ENCODE measurements at places on chromosomes 11 and 22. TPM values are rescaled to one million over a fixed set of nuclear protein-coding genes. Genes with fewer than 3 reads are reported as not detected.

- no peak overlapping the region for H3K27ac ChIP-seq
- no peak overlapping the region for H3K4me3 ChIP-seq
- peaks cover 20% of the 10 kb centered on the region for H3K4me1 ChIP-seq
- no peak for DNase-seq
These were observed 173.5 kb upstream of the CTSC start for GRCh38 chr11:88511006-88511405.

DNA sequence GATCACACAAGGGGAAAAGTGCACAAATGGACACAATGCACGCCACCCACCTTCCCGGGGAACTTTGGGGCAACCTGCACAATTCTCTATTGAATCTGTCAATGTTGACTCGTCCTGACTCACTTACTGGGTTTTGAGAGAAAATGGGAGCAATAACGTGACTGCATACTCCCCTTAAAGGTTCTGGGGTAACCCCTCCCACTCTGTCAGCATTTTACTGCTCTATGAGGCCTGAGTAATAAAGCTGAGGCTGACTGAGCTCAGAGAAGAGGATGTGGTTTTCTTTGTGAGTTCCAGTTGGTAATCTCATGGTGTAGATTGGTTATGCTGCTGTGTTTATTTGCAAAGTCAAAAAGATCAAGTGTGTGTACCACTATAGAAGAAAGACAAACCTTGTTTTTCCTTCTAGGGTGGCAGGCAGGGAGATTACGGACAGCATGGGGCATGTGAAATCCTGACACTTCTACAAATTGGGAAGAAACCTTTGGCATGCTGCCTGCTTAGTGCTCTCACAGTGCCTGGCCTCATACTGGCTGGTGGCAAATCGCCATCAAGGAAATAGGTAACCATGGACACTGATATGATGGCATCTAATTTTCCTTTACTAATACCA, 16.1 kb upstream of the APOA1 start:
- DNase-seq = peak; percentile 81
- peaks cover 79% of the 10 kb centered on the region for H3K4me1 ChIP-seq

MIAT gene
- not detected for polyA plus RNA-seq

DNA sequence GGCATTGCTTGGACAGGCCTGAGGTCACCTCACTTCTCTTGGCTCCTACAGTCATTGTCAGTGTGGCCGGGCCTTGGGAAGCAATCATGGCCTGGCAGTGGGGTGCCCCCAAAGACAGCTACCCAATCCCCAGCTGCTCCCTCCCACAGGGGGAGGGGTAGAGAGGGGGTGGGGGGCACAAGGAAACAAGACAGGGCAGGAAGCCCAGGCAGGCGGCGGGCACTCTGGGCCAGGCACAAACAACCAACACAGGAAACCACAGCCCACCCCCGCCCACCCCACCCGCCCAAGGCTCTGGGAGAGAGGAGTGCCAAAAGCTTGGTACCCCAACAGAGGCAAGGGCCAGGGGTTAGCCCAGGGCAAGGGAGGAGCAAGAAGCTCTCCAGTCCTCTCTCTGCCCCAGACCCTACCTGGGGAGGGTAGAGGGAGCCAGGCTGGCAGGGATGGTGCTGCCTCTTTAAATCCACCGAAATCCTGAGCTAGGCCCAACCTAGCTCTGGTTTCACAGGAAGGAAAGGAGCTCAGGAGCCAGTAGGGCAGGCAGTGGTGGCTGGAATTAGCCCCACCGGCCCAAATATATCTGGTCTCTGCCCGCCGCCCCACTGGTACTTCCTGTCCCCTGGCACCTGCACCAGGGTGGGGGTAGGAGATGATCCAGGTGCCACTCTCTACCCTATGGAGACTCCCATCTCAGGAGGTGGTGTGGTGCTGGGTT, 12.2 kb downstream of the BCL9L start:
- H3K27me3 ChIP-seq = peaks cover 30% of the 10 kb centered on the region
- peaks cover 88% of the 10 kb centered on the region for H3K4me1 ChIP-seq
- peak; percentile 80 for DNase-seq
- peak overlapping the region; percentile 100 for H3K27ac ChIP-seq

ALG8 gene
- 55.3 TPM for polyA plus RNA-seq

MPZL2 gene
- polyA plus RNA-seq = 1.5 TPM

DNA sequence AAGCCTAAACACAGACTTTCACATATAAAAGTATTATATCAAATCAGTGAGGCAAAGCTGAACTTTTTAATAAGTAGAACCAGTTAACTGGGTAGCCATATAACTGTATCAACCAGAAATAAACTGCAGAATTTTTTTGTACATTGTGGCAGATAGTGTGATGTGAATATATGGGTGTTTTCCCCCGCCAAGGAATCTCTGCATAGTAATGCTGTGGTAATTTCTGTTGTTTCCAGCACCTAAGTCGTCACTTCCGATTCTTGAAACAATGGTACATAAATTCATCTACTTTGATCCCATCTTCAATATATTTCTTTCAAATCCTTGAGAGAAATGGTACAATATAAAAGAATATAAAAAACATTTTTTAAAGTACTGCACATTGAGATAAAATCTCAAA, 39.6 kb downstream of the NARS2 start:
- no peak for DNase-seq
- peaks cover 14% of the 10 kb centered on the region for H3K36me3 ChIP-seq
- no peaks in the 10 kb centered on the region for H3K4me1 ChIP-seq
- no peak overlapping the region for H3K4me3 ChIP-seq
- H3K27ac ChIP-seq = no peak overlapping the region
- no peaks in the 10 kb centered on the region for H3K27me3 ChIP-seq

GRCh38 chr11:121889931-121890330, 226.1 kb downstream of the BLID start:
- H3K4me1 ChIP-seq = no peaks in the 10 kb centered on the region
- H3K36me3 ChIP-seq = no peaks in the 10 kb centered on the region
- no peak overlapping the region for H3K4me3 ChIP-seq
- no peak overlapping the region for H3K27ac ChIP-seq
- peaks cover 4% of the 10 kb centered on the region for H3K27me3 ChIP-seq

GRCh38 chr11:121800731-121801393, 315.2 kb downstream of the BLID start:
- peaks cover 6% of the 10 kb centered on the region for H3K36me3 ChIP-seq
- H3K4me3 ChIP-seq = no peak overlapping the region
- DNase-seq = no peak
- H3K4me1 ChIP-seq = no peaks in the 10 kb centered on the region

- H3K36me3 ChIP-seq = no peaks in the 10 kb centered on the region
- peaks cover 13% of the 10 kb centered on the region for H3K27me3 ChIP-seq
- no peak for DNase-seq
- no peak overlapping the region for H3K4me3 ChIP-seq
These were observed 526.6 kb downstream of the MN1 start for GRCh38 chr22:27274770-27275449.

DNA sequence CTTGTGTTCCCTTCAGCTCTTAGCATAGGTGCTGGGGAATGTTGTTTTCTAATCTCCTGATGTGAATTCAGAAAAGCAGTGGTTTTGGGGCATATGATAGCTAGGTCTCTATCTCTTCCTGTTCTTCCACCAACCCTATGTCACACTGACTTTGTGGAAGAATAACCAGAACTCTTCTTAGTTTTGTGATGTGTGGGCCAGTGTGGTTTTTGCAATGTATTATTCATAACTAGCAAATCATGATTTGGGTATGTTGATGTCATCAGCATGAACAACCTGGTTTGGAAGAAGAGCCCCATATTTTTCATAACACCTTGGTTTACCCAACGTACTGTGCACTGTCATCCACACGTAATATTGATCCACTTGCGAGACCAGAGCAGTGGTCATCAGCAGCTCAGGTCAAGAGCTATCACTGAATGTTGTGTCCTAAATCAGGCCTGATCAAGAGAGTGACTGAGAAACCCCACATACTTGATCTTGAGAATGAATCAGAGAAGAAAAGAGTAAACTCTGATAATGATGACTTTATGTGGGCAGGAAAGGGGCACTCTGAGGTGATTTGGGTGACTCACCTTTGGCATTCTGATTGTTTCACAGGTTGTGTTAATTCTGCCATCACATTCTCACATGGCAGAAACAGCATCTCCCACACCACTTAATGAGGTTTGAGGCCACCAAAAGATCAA, 19.4 kb upstream of the MS4A6E start:
- H3K27ac ChIP-seq = no peak overlapping the region
- no peaks in the 10 kb centered on the region for H3K36me3 ChIP-seq
- no peaks in the 10 kb centered on the region for H3K4me1 ChIP-seq
- no peak overlapping the region for H3K4me3 ChIP-seq
- H3K27me3 ChIP-seq = peaks cover 4% of the 10 kb centered on the region
- DNase-seq = no peak

DNA sequence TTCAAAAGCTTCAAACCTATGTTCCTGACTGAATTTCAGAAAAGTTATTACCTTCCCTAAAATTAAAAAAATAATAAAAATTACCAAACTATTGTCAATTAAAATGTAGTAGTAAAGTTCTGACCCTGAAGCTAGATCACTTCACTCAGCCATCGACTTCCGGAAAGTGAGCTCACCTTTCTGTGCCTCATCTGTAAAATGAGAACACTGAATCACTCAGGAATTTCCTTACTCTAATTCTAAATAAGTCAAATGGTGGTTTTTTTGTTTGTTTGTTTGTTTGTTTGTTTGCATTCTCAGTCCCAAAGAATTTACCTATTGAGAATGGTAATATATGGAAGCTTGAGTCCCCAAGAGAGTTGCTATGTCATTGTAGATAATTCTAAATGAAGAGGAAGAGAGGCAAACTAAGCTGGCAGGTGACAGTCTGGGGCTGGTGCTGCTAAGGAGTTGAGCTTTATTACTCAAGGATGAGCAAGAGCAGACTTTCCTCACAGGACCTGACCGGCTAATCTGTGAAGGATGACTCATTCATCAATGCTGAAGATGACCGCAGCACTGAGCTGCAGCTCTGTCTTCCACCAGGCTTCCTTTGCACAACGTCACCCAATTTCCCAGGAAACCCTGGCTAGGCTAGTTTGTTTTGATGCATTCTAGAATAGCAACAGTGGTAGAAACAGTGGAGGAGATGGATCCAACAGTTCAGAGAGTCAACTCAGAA, 248.8 kb downstream of the RAB38 start:
- H3K4me1 ChIP-seq = no peaks in the 10 kb centered on the region
- peaks cover 3% of the 10 kb centered on the region for H3K27me3 ChIP-seq
- DNase-seq = no peak
- H3K27ac ChIP-seq = no peak overlapping the region
- H3K36me3 ChIP-seq = no peaks in the 10 kb centered on the region

GRCh38 chr22:29997516-29997915, 82.7 kb upstream of the HORMAD2 start:
- H3K4me3 ChIP-seq = no peak overlapping the region
- H3K27ac ChIP-seq = no peak overlapping the region
- no peaks in the 10 kb centered on the region for H3K27me3 ChIP-seq
- DNase-seq = no peak
- peaks cover 7% of the 10 kb centered on the region for H3K36me3 ChIP-seq

FGF19 gene
- polyA plus RNA-seq = not detected

DNA sequence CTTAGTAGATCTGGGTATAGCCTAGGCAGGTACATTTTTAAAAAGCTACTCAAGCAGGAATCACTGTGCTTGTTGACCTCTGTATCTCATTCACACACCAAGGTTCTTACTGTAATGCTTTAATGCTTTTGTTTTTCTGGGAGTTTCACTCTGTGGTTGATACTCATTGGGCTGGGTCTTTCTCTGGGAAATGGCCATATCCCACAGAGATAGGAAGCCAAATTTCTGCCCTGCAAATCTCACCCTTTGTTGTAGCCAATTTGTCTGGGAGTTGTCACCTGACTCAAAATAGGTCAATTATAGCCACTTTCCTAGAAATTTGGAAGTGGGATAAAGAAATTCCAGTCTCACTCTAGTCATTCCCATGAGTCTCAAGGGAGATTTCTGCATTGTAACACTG, 195.8 kb upstream of the BDNF start:
- no peaks in the 10 kb centered on the region for H3K36me3 ChIP-seq
- H3K4me3 ChIP-seq = no peak overlapping the region
- H3K27ac ChIP-seq = no peak overlapping the region
- no peaks in the 10 kb centered on the region for H3K4me1 ChIP-seq

DNA sequence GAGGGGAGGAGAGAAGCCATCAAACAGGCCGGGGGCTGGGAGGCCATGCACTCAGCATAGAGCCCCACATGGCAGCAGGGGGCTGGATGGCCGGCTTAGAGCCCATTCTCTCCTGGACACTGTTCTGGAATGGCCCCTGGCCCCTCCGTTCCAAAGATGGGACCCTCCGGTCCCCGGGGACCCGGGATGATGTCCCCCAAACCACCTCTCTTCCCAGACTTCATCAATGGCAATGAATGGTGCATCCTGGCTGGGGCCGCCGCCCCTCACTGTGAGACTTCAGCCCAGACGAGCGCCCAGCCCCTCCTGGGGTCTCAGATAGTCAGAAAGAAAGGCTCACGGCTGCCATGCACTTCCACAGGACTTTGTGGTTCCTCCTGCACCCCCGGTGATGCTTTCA, 13.8 kb upstream of the RTN4R start:
- no peak for DNase-seq
- no peak overlapping the region for H3K4me3 ChIP-seq
- H3K36me3 ChIP-seq = no peaks in the 10 kb centered on the region
- no peaks in the 10 kb centered on the region for H3K4me1 ChIP-seq

- H3K27me3 ChIP-seq = peaks cover 11% of the 10 kb centered on the region
- no peak overlapping the region for H3K27ac ChIP-seq
- H3K4me1 ChIP-seq = no peaks in the 10 kb centered on the region
- peaks cover 5% of the 10 kb centered on the region for H3K36me3 ChIP-seq
- H3K4me3 ChIP-seq = no peak overlapping the region
These were observed 32.0 kb upstream of the LINC01488 start for GRCh38 chr11:69449320-69450063.

MS4A15 gene
- not detected for polyA plus RNA-seq

DNA sequence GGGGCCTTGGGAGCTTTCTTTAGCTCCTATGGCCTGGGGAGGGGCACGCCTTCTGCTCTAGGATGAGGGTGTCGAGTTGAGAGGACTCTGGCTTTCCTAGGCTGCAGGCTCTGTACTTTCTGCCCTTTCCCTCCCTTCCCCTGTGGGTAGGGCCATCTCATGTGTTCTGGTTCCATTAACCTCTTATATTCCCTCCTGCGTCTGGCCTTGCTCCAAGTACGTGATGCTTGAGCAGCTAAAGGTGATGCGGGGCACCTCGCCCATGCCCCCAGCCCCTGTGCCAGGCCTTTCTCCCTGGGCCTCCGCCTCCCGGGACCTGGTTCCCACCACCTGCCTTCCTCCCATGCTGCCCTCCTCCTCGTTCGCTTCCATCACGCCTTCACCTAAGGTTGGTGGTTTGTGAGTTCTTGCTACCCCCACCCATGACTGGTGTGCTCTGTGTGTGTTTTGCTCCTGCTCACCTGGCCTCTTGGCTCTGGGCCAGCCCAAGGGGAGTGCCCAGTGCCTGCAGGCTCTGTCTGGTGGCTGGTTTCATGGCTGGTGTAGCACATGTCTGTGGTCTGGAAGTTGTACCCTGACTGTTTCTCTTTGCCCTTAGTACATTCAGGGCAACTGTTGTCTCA, 34.1 kb downstream of the PHLDB1 start:
- no peaks in the 10 kb centered on the region for H3K4me1 ChIP-seq
- H3K27ac ChIP-seq = no peak overlapping the region
- H3K4me3 ChIP-seq = no peak overlapping the region
- no peak for DNase-seq
- no peaks in the 10 kb centered on the region for H3K36me3 ChIP-seq
- no peaks in the 10 kb centered on the region for H3K27me3 ChIP-seq

CCDC134 gene
- 1.8 TPM for polyA plus RNA-seq

GRCh38 chr11:17816232-17816931, 81.8 kb downstream of the KCNC1 start:
- no peak for DNase-seq
- no peak overlapping the region for H3K4me3 ChIP-seq
- no peaks in the 10 kb centered on the region for H3K27me3 ChIP-seq
- no peak overlapping the region for H3K27ac ChIP-seq
- no peaks in the 10 kb centered on the region for H3K4me1 ChIP-seq
- H3K36me3 ChIP-seq = no peaks in the 10 kb centered on the region

Data from immature natural killer cell (primary cell).